ENCODE measurements at places on chromosomes 4 and X. TPM values are rescaled to one million over a fixed set of nuclear protein-coding genes. Genes with fewer than 3 reads are reported as not detected.
A peak's percentile ranks its signal among the peaks of the same experiment; 100 is the strongest.

The CCDC110 gene
- polyA plus RNA-seq, result 2.2 TPM

The SSX3 gene
- polyA plus RNA-seq, result not detected

The HTR2C gene
- 0.20 TPM for polyA plus RNA-seq

DNA sequence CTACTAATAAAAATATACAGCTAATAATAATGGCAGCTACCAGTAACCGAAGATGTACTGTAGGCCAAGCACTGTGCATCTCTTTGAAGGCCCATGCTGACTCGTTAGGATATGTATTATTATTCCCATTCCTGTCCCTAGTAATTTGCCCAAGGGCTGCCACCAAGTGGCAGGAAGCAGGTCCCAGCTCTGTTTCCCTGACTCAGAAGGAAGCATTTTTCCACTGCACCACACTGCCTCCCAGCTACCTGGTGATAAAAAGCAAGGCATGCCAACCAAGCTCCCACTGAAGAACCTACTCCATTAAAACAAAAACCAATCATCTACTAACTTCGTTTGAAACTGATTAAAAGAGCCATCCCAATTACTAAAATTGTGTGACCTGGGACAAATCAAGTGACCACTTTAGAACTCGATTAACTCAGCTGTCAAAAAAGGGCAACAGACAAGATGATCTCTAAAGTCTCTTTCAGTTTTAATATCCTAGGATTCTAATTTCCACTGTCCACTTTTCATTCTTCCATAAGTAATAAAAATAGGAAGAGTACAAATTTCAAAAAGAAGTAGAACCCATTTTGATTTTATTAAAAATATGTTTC, 24.3 kb upstream of the PGM2 start:
- DNase-seq, result peak; percentile 41

DNA sequence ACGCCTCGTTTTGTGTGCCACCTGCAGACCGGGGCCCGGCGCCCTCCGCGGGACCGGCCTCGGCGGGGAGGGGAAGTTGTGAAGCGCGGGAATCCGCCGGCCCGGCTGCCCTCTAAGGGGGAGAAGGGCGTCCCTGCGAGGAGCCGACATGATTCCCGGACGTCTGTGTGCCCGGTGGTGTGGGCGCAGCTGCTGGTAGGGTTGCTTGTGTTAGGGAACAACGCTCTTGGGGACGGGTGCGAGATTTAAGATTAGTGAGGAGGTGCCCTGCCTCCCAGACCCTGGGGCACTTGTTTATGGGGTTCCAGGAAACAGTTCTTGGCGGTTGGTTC, 627 bp downstream of the CDKN2AIP start:
- DNase-seq, result no peak

GRCh38 chrX:10326578-10326977, 169.8 kb downstream of the CLCN4 start:
- no peak for DNase-seq

GRCh38 chr4:145530189-145530588, 48.5 kb downstream of the SMAD1 start:
- DNase-seq, result no peak
